ENCODE measurements at places on chromosomes 16 and 17.

GRCh38 chr16:66661210-66661560 is 35.4 kb downstream of the CMTM4 start:
- peak; percentile 51 for DNase-seq

DNA sequence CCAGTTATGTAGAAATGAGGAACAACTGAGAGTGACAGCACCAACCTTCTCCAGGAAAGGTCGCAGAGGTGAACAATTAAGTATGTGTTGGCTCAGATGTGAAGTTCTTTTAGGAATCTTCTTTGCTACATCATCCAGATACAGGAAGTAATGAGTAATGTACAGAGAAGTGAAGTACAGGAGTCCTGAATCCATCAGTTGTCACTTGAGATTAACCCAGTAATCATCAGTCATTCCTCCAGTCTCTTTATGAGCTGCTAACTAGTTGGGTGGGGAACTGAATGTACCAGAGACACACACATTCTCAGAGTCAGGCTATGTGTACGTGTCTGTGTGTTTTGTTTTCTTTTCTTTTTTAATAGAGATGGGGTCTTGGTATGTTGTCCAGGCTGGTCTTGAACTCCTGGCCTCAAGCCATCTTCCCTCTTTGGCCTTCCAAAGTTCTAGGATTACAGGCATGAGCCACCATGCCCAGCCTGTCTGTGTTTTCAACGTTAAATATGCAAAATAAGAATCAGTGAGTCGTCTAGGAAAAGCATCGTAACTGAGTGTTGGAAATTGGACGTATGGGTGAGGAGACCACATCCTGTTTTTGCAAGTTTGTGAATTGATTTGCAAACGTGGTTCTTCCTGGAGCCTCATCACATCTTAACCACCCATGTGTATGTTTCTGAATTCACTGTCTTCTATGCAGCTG is 19.9 kb downstream of the ZNF200 start:
- DNase-seq: no peak

- no peak for DNase-seq
Observed at GRCh38 chr17:40485851-40486521, 15.4 kb downstream of the TNS4 start.

DNA sequence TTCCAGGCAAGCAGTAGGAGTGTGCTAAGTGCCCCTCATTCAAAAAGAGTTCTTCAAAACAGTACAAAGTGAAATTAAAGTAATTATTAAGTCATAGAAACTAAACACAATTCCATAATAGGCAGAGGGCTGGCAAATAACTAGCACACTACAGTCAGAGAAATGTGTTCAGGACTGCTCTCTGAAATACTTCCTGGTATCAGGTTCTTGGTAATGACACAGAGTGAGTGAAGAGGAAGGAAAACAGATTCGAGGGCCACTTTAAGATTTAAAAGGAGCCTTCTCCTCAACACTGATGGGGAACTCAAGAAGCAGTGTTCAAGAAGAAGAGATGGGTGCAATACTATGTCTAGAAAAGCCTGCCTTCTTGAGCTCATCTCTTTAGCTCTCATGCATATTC is 139.2 kb downstream of the TOX3 start:
- DNase-seq: no peak

GRCh38 chr17:74773871-74774286 is 2.3 kb downstream of the NAT9 start:
- DNase-seq: no peak

- no peak for DNase-seq
Observed at GRCh38 chr16:27111486-27111885, 44.8 kb downstream of the C16orf82 start.

DNA sequence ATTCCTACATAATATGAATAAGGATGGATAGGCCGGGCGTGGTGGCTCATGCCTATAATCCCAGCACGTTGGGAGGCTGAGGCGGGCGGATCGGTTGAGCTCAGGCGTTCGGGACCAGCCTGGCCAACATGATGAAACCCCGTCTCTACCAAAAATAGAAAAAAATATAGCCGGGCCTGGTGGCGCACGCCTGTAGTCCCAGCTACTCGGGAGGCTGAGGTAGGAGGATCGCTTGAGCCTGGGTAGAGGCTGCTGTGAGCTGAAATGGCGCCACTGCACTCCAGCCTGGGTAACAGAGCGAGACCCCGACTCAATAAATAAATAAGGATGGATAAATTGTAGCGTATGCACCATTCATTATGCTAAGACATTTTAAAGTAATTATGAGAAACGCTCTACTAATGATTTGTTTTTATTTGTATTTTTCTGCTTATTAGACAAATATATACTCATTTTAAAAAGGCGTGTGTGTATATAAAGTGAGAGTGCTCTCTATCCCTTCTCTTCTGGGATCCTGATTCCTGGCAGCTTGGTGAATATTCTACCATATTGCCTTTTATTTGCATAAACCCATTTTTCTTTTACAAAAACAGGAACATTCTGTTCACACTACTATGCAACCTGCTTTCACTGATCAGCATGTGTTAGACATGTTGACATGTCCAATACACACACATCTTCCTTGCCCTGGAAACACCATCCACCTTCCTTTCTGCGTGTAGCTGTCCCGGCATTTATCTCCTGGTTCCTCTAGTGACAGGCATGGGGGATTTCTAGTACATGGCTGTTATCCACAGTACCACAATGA is 26.4 kb downstream of the DDX19A start:
- DNase-seq: no peak

DNA sequence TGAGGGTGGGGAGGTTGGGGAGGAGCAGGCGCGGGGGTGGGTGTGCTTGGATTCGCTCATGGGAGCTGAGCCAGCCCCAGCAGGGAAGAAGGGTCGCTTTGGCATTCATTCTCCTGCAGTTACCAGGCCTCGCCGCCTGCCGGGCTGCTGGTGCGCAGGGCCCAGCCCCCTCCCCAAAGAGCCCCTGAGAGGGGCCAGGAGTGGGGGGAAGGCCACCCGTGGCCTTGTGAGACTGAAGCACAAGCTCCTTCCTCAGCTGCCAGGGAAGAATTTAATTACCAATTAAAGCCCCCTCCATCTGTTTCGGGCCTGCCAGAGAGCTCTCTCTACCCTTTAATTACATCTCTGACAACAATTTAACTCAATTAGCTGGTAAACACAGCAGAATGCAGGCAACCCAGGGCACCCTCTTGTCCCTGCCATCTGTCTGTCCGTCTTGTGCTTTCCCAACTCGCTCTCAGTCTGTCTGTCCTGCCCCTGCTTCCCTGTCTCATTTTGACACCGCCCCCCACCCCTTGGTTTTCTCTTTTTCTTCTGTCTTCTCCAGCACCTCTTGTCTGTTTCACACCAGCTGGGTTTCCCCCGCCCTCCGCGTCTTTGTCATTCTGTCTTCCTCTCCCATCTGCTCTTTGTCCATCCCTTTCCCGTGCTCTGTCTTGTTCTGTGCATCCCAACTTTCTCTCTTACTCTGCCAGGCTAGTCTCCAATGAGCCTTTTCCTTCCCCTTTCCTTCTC is 32.7 kb downstream of the CDK5RAP3 start:
- no peak for DNase-seq

GRCh38 chr17:47872019-47872650 is 21.2 kb upstream of the SP6 start:
- DNase-seq: no peak

- no peak for DNase-seq
Observed at GRCh38 chr16:85306071-85306792, 194.0 kb upstream of the CIBAR2 start.

DNA sequence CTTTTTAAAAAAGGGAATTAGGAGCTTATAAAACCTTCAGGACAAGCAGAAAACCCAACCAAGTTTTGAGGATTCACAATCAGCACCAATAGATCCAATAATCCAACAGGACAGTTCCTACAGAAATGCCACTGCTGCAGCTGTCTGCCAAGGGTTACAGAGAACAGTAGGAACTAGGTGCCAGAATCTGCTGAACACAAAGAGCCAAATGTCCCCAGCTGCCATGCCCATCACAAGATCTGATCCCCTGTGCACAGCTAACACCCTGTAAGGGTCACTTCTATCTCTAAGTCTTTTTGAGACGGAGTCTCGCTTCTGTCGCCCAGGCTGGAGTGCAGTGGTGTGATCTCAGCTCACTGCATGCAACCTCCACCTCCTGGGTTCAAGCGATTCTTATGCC is 262.3 kb downstream of the STX8 start:
- peak; percentile 12 for DNase-seq

- DNase-seq: no peak
Observed at GRCh38 chr17:55672585-55673501, 49.8 kb downstream of the TMEM100 start.

DNA sequence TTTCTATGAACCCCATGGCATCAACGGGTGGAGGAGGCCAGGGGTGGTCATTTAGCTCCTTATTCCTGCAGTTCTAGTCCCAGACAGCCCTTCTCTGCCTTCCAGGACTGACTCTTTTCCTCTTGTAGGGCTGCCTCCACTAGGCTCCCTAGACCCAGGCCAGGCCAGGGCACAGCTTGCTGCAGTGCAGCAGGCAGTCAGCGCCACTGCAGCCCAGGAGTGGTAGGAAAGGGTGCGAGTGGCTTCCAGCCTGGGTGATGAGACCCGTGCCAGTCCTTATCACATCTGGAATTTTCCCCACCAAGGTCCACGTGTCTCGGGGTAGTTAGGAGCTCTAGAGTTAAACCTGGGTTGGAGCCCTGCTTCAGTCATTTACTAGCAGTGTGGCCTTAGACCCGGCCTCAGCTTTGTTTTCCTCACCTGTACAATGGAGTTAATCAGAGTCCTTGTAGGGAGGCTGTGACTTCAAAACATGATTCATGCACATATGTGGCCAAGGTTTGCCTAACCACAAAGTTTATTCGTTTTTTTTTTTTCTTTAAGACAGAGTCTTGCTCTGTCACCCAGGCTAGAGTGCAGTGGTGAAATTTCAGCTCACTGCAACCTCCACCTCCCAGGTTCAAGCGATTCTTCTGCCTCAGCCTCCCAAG is 4.7 kb downstream of the SLC5A11 start:
- no peak for DNase-seq

GRCh38 chr17:45363498-45363897 is 46.7 kb upstream of the MAP3K14 start:
- DNase-seq: no peak

DNA sequence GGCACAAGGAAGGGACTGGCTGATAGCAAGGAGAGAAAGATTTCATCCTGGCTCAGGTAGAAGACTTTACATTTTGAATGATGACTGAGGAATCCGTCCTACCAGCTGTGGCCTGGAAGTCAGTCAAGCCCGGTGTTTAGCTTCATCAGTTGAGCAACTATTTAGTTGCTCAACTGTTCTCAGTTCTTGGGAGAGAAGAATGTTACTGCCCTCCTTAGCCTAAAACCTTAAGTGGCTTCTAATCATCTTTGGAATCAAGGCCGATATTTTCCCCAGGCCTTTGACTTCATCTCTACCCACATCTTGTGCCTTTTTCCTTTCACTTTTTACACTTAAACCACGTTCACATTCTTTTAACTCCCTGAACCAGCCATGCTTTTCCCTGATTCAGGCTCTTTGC is 17.3 kb upstream of the RBL2 start:
- no peak for DNase-seq

Measured in midbrain (tissue), 1 donor.